ENCODE measurements at places on chromosomes 12 and 14.

DNA sequence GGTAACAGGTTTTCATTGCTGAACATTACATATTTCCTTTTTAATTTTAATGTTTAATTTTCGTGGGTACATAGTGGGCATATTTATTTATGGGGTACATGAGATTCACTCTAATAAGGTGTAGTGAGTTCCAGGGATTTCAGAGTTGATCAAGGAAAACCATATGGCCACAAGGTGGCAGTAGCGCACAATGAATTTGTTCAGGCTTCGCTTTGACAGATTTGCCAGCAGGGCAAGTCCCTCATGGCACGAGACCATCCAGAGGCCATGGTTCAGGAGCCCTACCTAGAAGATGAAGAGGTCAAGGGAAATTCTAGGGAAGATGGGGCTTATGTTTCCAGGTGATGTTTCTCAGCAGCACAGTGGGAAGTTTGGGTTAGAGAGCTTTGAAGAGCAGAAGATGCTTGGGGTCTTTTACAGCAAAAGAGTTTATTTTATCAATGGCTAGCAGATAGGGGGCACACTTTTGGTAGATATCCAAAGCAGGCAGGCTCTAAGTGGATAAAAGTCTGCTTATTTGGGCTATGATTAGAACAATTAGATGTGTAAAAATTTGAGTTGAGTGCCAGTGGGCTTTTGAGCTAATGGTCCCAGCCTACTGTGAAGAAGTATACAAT is 1004.4 kb downstream of the AACS start:
- peak; percentile 32 for DNase-seq

DNA sequence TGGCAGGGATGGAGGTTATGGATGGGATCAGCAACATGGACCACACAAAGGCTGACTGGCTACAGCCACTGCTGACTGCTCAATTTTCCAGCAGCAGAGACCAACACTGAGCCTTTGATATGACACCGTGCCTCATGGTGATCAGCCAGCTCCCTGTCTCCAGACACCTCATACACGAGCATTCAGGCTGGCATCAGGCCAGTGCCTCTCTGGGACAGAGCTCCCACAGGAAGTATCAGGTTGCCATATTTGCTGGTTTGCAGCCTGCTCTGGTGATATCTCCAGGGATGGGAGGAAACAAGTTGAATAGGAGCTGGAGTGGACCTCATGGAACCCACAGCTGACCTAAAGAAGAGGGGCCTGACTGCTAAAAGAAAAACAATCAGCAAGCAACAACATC is 471.2 kb upstream of the ATXN7L3B start:
- DNase-seq = peak; percentile 17

GRCh38 chr12:110124269-110124995 is at the start of gene IFT81:
Gene IFT81, plus strand, starts transcription at chr12:110124357. Its CDS starts 3,024 bp downstream, at chr12:110127381.
- peak; percentile 94 for DNase-seq

GRCh38 chr14:70871863-70872677 is 35.2 kb upstream of the PCNX1 start:
- DNase-seq = no peak

GRCh38 chr12:44848703-44849085 is 27.4 kb downstream of the NELL2 start:
- no peak for DNase-seq

DNA sequence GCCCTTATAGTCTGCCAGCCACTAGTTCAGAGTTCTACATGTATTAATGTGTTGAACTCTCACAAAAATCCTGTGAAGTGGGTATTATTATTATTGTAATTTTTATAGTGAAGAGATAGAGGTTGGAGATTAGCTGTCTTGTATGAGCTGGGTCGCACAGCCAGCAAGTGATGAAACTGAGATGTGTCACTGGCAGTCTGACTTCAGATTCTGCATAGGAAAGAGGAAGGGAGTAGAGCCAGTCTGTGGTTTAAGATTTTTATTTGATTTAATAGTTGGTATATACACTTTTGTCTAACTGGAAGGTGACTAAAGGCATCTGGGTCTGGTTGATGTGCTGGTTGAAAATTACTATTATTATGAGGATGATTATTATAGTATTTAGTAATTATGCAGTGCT is 5.8 kb upstream of the FRS2 start:
- no peak for DNase-seq

DNA sequence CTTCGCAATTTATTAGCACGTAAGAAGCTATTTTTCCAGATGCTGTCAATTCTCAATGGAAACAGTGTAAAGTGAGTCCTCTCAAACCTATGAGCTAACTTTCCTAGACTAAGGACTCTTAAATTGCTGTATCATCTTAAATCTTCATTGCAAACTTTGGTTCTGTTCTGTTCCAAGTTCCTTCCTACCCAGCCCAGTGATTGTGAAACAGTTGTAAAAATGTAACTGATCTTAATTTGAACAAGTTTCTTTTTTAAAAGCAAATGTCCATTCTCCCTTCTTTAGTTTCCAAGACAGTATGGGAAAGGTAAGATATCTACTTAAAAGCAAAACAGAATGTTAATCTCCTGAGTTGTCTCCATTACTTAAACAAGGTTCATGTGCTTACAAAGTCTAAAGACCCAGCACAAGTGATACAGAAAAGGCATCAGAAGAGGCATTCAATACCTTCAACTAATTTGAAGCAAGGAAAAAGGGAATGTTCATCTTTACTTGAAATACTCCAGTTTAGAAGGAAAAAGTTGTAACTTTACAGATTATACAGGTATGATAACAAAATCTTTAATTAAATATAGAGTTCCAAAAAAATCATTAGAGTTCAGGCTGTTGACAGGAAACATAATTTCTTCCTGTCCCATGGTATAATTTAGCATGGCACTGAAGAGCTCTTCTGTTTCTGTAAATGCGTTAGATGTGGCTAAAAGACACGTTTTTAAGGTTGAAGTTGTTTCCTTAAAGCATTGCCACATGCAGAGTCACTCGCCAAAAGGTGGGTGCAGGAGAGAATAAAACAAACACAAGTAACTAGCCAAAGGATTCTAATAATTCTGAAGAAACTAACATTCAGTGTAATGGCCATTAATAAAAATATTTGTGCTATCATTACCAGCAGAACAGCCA is 101.5 kb upstream of the USP15 start:
- no peak for DNase-seq

- DNase-seq = no peak
Measured at GRCh38 chr14:62921466-62921865, 123.8 kb downstream of the KCNH5 start.

DNA sequence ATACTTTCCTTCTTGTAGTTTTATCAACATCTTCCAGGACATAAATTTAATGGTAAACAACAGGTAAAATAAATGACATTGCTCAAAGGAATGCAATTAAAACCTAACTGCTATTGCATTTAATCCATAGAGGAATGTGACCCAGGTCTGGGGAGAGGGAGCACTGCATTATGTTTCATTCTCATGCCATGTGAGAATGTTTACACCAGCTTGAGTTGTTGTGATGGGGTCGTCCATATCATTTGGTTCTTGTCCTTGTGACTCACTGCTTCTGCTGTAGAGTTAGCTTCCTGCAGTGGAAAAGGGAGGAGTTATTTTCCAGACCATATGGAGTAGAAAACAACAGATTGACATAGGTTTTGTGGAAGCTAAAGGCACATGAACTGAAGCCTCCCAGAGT is 129.3 kb upstream of the PMCH start:
- DNase-seq = no peak

GRCh38 chr14:61893371-61893940 is 131.2 kb downstream of the SNAPC1 start:
- DNase-seq = no peak

DNA sequence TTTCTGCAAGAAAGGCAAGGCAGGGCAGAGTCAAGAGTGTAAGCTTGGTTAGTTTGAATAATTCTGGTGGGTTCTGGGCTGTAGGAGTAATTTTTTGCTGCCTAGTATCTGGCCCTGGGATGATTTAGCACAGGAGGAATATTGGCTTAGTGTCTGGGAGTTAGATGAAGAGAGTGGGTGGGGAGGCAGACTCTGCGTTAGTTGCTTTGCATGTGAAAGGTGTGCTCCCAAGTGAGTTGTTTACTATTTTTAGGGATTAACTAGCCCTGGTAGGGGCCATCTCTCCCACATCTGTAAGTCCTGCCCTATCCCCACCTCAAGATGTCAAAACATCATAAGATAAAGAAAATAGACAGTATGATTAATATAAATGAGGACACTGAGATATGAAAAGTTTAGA is 249.7 kb downstream of the LRIG3 start:
- no peak for DNase-seq

DNA sequence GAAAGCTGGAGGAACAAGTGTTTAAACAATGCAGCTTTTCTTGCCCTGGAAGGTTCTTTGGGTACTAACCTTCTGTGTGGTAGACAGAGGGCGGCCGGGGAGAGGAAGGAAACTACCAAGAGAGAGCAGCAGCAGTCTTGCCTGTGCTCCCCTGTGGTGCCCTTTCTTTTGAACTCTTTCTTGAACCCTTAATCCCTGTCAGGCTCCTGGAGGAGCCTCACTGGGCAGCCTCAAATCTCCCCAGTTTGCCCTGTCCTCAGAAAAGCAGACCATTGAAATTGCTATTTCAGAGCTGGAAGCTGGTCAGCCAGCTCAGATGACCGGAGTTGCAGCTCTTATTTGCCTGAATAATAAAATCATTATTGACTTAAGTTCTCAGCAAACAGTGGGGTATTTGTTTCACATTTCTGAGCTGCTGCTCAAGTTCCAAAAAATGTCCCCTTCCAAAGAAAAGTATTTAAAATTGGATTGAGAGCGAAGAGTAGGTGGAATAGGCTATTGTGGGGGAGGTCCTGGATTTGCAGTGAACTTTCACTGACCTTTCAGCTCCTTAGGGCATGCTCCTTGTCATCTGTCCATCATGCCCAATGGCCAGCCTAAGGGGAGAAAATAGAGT is 42.1 kb upstream of the RNASE3 start:
- DNase-seq = no peak

DNA sequence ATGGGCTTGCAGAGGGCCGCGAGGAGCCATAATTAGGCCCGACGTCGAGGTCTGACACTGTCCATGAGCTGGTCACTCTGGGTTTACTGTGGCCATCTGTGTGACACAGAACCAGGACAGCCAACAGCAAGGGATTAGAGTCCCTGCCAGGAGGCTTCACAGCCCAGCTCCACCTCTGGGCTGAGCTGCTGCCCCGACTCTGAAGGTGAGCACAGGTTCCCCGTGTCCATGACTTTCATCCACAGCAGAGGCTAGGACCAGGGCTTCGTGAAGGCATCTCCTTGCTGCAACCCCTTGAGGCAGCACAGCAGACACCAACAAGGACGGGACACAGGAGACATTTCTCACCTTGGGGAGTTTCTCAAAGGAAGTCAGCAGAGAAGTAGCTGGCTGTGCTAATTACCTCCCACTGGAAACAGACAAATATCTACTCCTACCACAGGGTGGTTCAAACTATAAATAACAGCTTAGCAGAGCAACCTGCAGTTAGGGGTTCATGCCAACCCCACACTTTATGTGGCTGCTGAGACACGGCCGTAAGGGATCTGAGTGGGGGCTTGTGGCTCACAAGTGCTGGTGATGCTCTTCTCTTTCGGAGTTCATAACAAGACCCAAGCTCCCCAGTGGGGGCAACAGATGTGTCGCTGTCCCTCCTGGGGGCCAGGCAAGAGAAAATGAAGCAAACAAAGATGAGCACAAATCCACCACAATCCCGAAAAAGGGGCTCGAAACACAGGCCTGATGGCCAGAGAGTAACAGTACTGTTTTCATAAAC is 29.2 kb downstream of the ZFYVE21 start:
- DNase-seq = no peak

GRCh38 chr14:69713993-69714679 is 52.8 kb upstream of the SRSF5 start:
- peak; percentile 90 for DNase-seq

- DNase-seq = no peak
Measured at GRCh38 chr14:99185436-99186068, 86.4 kb downstream of the BCL11B start.

Data from NCI-H146 (cell line).